ENCODE measurements at places on chromosomes 6 and 20.
A peak's percentile ranks its signal among the peaks of the same experiment; 100 is the strongest.

GRCh38 chr6:164344801-164345291, 930.3 kb downstream of the QKI start:
- peak; percentile 91 for DNase-seq

DNA sequence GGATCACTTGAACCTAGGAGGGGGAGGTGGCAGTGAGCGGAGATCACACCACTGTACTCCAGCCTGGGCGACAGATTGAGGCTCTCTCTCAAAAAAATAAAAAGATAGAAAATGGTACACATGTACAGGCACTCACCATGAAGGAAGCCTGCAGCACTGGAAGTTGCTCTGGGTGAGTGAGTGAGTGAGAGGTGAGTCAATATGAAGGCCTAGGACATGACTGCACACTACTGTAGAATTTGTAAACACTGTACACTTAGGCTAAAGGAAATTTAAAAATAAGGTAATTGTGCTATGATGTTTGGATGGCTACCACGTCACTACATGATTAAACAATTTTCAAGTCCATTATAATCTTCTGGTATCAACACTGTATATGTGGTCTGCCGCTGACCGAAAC, 216.2 kb downstream of the FOXC1 start:
- DNase-seq = no peak

DNA sequence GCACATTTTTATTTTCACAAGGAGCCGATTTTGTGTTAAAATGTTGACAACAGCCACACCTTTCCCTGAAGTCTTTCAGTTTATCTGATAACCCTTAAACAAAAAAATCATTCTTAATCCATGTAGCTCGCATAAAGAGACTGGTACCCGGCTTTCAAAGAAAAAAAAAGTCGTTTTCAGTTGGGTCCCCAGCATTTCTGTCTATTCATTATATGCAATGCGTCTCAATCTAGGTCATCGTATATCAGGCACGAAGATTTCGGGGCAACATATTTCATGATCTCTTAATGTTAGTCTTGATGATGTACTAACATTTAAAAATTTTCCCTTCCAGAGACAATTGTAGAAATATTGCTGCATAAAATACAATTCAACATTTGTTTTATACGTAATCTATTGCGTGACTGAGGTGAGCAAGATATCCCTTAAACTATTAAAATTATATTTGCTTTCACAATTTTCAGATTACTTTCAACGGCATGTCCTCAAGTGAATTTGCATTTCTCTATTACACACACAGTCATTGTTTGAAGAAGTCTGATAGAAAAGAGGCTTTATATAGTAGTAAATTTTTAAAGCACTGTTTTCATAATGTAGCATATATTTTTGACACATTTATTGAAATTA, 2.9 kb upstream of the TUBB2B start:
- DNase-seq = no peak

DNA sequence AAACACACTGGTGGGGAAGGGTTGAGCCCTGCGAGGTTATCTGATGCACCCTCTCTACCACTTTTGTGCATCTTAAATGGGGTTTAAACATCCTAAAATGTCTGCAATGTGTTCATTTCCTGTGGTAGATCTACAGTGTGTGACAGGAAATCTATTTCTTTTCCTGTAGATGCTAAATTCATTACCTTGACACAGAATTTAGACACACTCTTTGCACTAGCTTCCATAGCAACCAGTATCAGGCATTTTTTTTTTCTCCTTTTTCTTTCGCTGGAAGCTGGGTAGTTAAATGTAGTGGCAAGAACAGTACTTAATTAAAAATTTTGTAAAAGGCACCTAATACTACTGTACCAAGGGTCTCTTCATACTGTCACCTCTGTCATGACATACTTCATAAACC, 141.1 kb downstream of the RFPL4B start:
- no peak for DNase-seq

DNA sequence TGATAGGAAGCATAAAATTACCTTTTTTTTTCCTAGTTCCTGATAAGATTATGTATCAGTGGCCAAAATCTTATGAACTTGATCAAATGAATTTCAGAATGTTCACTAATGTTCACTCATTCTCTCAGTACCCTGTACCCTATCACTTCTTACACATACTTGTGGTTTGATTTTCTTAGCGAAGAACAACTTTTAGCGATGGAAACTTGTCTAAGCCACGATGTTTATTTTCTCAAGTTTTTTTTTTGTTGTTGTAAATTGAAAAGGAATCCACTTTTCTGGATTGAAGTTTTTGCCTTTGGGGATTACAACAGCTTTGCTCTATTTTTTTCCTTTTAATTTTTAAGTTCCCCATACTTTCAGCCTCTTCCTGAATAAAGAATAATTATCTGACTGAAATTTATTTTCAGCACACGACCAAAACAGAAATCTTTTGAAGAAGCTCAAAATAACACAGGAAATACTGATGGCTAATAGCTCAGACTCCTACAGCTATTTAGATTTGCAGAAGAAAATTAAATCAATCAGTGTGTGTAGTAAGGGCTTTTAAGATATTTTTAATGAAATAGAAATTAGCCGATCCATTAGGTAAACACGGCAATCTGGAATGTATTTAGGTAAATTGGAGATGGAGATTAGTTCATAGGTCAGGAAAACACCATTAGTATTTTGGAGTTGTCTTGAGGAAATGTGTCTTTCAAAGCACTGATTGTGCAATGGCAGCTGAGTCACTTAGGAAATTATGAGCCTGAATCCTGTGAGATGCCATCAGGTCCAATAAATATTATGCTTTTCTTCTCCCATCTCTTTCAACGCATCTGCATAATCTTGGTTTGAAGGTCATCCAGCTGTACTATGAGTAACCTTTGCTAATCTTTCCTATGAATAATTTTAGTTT, 217.5 kb downstream of the GJA1 start:
- DNase-seq = no peak

GRCh38 chr6:112680091-112680490, 333.0 kb downstream of the RFPL4B start:
- no peak for DNase-seq

- no peak for DNase-seq
These were observed 39.6 kb downstream of the TPD52L1 start for GRCh38 chr6:125193208-125193607.

DNA sequence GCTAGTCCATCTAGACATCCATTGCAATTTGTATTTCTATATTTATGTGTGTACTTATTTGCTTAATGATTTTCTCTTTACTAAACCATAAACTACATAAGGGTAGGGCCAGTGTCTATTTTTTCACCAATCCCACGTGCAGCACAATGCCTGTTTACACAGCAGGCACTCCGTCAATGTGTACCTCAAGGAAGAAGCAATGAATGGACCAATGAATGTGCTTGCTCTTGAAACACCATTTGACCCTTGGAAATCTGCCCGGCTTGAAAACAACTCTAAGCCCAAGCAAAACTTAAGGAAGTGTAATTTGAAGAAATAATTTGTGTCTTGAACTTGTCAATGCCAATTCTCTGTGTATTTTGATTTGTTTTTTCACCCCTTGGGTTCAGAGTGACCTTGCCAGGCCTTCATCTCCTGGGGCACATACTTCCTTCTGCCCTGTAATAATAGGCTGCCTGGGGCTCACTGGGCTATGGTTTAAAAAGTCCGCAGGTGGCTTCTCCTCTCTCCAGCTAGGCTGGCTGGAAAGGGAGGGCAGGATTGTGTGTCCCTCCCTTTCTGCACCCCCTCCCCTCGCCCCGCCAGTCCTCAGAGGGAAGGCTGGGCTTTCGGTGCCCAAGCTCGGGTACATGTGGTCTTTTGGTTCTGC, 140.8 kb upstream of the ARMC2 start:
- no peak for DNase-seq

GRCh38 chr6:19880066-19880465, 42.9 kb downstream of the ID4 start:
- no peak for DNase-seq

- DNase-seq = no peak
These were observed 85.4 kb upstream of the FOXQ1 start for GRCh38 chr6:1226277-1227099.

DNA sequence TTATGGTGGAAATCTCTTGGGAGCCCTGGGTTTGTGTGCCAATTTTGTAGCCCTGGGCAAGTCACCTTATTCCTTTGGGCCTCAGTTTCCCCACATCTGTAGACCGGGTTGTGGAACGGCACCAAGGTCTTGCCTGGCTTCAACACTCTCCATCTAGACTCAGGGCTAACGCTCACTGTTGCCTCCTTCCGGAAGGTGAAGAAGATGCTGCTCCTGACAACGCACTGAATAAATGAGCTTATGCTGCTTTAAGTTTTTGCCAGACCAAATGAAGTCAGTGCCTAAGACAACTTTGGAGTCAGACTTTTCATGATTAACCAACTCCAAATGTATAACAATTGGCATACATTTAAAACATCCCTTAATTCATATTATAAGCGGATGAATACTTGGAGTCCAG, 53.1 kb downstream of the PSMG4 start:
- no peak for DNase-seq

- DNase-seq = no peak
These were observed 979.8 kb upstream of the CITED2 start for GRCh38 chr6:140354296-140354695.

DNA sequence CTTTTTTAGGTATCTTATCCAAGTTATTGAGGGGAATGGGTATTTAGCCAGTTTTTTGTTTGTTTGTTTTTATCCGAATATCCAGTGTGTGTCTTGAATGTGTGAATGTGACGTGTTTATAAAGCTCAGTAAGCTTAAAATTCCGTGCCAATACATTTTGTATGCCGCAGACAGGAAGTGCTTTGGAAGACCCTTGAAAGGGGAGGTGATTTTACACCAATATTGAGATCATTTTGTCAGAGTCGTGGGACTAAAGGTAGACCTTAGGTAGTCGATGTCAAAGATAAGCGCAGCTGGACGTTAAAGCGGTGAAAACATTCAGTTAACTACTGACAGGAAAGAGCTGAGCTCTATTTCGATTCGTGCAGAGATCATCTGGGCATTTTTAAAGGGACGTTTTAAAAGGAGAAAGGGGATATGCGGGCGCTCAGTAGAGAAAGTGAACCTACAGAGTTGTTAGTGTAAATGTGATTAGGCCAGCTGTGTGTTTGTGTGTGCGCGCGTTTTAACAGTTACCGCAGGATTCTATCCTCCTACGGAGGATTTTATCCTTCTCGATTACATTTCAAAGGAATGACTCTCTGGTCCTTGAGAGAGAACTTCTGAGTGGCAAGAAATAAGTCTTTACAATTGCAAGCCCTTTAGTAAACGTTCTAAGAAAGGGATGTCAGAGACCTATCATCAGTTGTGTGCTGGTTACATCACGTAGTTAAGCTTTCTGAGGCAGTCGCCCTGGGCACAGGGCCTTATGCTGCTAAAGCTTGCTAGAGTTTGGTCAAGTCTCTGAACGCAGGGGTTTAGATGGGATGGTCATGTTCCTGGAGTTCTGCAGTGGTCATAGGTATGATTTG, 625 bp upstream of the ECHDC1 start:
- DNase-seq = no peak

- DNase-seq = no peak
These were observed 242.7 kb upstream of the TAB2 start for GRCh38 chr6:149074832-149075258.

- DNase-seq = no peak
These were observed 17.5 kb downstream of the EDEM2 start for GRCh38 chr20:35129647-35130069.

DNA sequence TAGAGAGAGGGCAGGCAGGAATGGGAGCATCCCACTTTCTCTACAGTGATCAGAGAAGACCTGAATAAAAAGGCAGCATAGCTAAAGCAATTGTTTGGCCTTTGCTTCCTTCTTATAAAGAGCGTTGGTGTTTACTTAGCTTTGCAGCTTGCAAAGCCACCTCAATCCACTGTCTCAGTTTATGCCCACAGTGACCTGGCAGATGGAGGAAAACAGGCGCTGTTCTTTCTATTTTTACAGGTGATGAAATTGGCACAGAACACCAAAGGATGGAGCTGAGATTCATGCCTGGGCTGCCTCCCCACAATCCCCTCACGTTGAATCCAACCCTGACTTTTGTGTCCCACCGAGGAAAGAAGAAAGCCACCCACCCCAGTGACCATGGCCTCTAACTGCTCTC, 130.5 kb downstream of the TTLL2 start:
- no peak for DNase-seq

- no peak for DNase-seq
These were observed 60.2 kb downstream of the PHF20 start for GRCh38 chr20:35831971-35832370.

DNA sequence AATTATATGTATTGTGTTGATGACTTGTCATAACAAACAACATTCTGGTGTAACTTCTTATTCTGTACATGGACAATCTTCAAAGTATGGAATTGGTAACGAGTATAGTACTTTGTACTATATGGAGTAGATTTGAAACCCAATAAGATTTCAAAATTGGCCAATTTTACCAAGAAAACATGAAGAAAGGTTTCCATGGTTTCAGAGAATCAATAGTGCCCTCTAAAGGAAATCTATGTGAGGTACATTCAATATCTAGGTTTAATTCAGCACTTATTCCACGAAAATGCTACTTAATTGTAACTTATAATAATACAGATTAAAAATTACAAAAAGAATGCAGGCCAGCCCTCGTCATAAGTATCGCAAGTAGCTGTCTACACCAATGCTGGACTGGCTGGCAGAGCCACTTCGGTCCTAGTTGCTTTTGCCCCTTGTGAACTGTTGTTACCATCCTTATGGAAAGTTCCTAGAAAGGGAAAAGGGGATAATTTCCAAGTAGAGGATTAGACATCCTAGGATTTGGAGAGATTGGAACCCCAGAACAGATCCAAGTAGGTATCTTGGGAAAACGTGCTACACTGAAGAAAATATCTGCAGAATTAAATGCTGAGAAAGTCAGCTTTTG, 70.9 kb downstream of the LCA5 start:
- DNase-seq = no peak

DNA sequence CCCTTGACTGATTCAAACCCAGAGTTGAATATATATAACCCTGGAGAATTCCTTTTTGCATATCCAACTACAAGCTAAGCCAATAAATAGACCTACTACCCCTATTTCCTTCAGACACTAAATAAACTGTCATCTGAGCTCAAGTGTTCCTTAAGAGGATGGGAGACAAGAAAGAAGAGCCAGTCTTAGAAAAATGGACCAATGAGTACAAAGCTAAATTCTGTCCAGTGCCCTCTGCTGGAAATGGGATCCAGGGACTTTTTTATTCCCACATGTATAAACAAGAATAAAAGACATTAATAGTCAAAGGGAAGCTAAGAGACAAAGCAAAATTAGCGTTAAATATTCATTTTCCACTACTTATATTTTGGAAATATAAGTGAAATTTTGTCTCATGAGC, 4.8 kb downstream of the PPP1R10 start:
- no peak for DNase-seq

DNA sequence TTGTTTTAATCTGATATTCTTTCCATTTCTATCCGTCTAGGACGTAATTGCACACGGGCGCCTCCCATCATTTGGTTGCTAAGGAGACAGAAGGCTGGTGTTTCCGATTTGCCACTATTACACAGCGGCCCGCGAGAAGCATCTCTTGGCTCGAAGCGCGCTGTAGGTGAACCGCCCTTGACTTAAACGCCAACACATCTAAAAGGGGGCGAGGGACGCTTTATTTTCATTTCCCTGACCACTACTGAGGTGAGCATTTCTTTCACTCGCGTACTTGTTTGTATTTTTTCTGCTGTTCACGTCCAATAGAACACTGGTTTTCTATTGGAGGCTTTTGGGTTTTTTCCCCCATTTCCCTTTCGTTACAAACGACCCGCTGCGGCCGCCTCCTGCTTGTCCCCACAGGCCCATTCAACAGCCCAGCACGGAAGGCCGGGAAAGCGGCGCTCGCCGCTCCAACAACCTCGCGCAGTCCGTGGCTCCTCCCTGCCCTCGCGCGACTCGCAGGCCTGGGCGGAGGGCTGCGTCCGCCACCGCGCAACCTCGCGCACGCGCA, 505 bp upstream of the WRNIP1 start:
- no peak for DNase-seq

- no peak for DNase-seq
These were observed 41.3 kb downstream of the PCNA start for GRCh38 chr20:5078399-5078958.

Measured in iPS DF 19.7 (cell line).